ENCODE measurements at places on chromosomes 7 and 10.

GRCh38 chr10:69612760-69613159 lies 17.3 kb upstream of the FAM241B start:
- no peak for DNase-seq

DNA sequence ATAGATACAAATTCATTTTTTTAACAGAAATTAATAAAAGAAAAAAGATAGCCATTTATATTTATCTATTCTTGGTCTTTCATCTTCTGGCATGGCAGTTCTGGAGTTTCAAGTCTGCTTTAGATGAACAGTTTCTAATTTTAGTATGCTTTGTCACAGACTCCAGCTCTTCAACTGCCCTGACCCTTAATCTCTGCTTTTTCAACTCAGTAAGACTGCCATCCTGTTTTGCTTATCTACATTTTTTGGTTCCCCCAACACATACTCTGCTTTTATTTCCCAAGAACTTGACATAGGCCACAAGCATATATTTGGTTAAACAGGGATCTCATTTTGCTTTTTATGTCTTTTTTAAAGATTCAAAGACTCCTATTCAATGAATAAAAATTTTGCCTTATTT lies 309.3 kb upstream of the KCND2 start:
- DNase-seq = no peak

- no peak for DNase-seq
Measured at GRCh38 chr10:132463333-132464255, 66.6 kb downstream of the PWWP2B start.

DNA sequence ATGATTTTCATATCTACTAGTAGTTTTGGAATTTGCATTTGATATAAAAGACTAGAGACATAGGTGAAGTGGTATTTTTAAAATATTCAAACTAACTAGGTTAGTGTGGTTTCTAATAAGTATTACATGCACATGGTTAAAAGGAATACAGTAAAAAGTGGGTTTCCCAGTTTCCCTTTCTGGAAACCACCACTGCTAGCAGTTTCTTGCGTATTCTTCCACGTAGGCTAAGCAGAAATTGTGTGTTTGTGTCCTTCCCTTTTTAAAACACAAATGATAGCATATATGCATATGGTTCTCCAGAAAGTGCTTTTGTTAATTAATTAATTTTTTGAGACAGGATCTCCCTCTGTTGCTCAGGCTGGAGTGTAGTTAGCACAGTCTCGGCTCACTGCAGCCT lies 15.4 kb downstream of the NRF1 start:
- DNase-seq = no peak

DNA sequence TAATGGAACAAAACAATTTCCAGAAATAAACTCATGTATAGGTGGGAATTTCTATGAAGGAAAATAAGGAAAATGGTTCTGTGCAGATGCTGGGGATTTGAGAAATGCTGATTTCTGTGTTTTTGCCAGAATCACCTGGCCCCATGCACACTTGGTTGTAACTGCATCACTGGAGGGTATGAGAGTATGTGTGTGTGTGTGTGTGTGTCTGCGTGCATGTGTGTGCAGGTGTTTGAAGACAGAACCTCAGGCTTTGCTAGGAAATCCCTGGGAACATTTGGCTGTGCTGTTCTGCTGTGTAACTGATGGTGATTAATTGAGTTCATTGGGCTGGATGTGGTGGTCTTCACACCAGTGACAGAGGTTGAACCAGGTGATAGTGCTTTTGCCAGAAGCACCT lies 141.6 kb downstream of the CAMK1D start:
- no peak for DNase-seq

DNA sequence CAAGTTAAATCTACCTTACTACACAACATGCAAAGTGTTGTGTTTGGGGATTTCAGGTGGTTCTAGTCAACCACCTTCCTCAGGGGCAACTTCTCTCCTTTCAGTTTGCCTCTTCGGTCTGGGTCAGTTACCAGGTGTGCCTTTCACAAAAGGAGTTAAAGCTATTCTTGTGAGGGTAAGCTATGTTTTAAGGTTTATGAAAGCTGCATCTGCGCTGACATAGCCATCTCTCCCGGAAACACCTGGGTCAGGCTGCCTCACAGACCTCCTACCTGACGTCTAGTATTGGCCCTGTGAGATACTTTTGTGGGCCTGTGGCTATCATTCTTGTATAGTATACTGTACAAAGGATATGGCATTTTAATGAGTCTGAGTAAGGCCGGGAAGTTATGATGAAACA lies 67.7 kb upstream of the ITGA8 start:
- no peak for DNase-seq

DNA sequence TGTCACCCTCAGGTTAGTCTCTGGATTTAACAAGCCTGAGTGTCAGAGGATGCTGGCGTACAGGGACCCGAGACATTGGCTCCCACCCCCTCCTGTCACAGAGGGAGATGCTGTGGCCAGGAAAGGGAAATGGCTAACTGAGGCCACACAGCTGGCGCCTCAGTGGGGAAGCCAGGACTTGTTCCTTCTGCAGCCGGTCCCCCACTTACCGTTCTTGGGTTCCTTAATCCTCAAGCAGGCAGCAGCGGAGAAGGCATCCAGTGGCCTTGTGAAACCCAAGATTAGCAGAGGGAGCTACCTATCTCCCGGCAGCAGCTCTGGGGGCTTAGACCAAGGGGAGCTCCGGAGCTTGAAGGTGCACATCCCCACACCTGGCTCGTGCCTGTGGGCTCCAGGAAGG lies 65.4 kb downstream of the NEURL1 start:
- DNase-seq = no peak

DNA sequence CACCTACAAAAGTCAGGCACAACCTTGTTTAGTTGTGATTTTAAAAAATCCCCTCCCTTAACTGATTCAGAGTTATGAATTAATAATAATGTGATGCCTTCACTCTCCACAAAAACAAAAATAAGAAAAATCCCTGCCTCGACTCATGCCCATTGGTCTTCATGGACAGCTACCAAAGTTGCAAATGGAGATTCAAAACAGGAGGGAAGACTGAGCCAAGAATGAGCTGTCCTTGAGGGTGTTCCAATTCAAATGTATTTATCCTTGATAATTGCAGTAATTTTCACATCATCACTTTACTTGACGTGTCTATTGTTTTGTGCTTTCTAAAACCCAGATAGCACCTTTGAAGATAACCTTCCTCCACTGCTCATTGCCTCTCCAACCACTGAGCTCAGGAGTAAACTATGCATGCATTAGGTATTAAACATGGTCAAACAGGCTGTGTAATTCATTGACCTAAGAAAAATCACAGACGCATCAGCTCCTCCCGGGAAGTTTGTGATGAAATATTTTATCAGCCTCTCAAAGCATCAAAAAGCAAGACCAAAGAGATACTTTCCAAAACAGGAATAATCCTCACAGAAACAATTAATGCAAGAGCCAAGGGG lies 712.7 kb upstream of the IGFBP3 start:
- DNase-seq = no peak

DNA sequence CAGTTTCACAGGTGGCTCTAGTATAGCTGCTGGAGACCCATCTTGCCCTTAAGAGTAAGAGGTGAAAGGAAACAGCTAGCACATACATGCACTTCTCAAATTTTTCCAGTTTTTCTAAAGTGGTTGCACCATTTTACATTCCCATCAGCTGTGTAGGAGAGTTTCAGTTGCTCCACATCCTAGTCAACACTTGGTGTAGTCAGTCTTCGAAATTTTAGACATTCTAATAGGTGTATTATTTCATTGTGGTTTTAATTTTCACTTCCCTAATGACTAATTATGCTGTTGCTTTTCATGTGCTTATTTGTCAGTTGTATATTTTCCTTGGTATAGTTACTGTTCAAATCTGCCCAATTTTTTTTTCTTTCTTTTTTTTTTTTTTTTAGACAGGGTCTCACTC lies 9.5 kb upstream of the HACD1 start:
- DNase-seq = no peak

DNA sequence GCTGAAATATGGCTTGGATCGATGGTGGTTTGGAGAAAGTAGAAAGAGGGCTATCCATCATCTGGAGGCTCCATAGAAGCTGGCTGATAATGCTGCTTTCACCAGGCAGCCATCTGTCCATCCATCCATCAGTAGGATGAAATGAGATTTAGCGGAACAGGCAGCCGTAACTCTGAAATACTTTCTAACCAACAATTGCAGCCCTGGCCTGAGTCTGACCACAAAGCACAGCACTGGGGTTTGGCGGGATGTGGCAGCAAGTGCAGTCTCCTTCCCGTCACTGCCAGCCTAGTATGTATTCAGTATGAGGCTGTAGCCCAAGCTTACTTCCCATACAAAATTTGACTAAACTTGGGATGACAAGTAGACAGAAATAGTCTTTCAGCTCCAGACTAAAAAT lies 38.0 kb downstream of the R3HCC1L start:
- no peak for DNase-seq

GRCh38 chr10:61350068-61350467 lies 103.1 kb downstream of the TMEM26 start:
- DNase-seq = no peak

DNA sequence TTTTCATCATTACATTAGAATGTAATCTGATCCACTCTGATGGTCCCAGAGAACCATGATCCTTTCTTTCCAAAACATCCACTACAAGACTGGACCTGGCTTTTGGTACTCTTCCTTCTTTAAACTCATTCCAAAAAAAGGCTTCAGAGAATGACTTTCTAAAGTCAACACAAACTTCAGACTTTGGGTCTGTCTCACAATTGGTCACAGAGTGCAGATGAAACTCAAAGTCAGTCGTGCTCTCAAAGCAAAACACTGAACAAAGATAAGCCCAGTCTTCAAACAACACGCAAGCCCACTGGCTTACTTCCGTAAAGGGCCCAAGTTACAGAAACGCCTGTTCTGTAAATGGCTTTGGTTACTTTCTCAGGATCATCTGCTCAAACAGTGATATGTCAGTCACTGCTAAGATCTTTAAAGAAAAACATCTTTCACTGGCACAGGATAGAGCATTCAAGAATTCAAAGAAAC lies 250.9 kb upstream of the MKLN1 start:
- no peak for DNase-seq

GRCh38 chr7:36372156-36372555 lies 17.5 kb upstream of the ANLN start:
- DNase-seq = no peak

- DNase-seq = no peak
Measured at GRCh38 chr10:662223-662605, 27.3 kb downstream of the DIP2C start.

- DNase-seq = no peak
Measured at GRCh38 chr10:106565546-106565945, 599.0 kb downstream of the SORCS1 start.

GRCh38 chr7:24702755-24703154 lies 54.5 kb downstream of the GSDME start:
- no peak for DNase-seq

DNA sequence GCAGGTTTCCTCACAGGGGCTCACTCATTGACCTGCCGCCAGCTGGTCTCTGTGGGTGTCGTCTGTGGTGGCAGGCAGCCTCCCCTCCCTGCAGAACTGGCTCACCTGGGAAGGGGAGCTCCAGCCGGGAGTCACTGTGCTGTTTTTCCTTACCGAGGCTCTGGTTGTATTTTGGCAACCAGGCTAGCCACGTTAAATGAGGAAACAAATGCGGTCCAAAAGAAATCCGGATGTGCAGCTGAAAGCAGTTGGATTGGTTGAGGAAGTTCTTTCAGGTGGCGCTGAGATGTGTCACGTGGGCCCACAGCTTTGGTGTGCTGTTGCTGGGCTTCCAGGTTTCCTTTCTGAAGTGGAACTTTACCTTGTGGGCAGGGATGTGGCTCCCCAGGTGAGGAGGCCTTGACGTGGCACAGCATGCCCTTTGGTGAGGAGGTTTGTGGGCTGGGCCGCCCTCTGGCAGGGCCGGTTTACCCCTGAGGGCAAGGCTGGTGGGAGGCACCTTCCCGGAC lies 14.2 kb downstream of the MTURN start:
- DNase-seq = no peak

DNA sequence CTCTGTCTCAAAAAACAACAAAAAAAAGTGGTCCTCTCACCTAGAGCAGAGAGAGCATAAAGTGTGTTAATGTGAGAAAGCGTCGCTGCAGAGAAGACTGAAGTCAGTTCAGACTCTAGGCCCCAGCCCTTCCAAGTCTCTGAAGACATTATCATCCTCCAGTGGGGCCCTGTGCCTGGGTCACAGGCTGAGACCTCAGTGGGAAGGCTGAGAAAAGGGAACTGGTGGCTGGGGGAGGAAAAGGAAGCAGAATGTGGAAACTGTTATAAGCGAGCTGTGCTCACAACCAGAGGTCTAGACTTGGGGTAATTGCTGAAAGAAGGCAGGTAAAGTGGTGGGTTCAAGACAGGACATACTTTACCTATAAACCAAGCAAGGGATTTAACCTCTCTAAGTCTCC lies 4.9 kb upstream of the RRP12 start:
- no peak for DNase-seq

DNA sequence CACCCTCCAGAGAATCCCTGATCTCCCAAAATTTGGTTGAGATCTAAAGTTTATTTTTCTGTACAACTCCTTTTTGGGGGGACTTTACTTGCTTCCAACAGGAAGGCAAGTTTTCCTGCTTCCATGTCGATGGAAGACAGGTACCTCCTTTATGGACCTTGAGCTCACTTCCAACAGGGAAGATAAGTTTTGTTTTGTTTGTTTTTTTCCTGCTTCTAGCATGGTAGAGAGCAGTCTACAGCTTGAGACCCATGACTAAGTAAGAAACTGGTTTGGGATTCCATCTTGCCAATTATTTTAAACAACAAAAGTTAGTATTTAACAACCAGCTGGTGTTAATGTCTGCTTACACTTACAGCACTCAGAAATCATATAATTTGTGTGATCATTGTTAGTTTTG lies 74.4 kb downstream of the ST8SIA6 start:
- DNase-seq = no peak

DNA sequence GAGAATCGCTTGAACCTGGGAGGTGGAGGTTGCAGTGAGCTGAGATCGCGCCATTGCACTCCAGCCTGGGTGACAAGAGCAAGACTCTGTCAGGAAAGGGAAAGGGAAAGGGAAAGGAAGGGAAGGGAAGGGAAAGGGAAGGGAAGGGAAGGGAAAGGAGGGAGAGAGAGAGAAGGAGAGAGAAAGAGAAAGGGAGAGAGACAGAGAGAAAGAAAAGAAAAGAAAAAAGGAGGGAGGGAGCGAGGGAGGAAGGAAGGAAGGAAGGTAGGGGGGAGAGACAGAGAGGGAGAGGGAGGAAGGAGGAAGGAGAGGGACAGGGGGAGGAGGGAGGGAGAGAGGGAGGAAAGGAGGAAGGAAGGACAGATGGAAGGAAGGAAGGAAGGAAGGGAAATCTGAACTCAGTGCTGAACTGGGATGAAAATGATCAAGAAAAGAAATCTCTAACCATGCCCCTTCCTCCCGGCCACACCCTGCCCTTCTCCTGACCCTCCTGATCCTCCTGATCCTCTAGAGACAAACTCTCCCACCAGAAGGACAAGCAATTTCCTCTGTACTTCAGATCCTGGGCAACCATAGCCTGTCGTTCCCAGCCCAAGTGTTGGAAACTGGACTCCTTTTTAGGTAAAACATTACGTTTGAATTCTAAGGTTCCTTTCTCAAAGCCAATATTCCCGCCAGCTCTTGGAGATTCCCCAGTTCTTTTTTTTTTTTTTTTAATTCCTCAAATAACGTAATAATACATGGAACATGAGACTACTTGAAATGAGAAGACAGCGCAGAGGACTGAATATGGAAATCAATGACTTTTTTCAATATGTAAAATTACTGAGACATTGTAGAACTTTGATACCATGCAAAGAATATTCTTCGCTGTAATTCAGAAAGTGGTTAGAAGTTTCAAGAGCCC lies 32.1 kb downstream of the NMT2 start:
- DNase-seq = no peak
